ENCODE measurements at places on chromosomes 16 and 17.

DNA sequence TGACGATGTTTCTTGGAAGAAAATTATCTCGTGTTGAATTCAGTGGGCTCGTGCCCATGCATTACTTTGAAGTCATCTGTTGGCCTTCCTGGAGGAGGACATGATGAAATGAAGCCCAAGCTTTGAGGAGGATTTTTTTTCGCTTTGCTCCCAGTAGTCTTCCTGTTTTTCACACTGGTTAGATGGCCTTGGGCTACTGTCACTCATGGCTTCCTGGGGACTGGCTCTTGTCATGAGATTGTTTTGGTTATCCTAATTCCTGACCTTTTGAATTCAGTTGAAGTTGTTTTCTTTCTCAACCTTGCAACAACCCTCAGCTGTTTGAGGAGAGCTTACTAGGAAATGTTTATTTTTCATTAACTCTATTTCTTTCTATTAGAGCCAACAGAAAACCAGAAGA lies 430.7 kb downstream of the HS3ST3B1 start:
- DNase-seq = no peak

DNA sequence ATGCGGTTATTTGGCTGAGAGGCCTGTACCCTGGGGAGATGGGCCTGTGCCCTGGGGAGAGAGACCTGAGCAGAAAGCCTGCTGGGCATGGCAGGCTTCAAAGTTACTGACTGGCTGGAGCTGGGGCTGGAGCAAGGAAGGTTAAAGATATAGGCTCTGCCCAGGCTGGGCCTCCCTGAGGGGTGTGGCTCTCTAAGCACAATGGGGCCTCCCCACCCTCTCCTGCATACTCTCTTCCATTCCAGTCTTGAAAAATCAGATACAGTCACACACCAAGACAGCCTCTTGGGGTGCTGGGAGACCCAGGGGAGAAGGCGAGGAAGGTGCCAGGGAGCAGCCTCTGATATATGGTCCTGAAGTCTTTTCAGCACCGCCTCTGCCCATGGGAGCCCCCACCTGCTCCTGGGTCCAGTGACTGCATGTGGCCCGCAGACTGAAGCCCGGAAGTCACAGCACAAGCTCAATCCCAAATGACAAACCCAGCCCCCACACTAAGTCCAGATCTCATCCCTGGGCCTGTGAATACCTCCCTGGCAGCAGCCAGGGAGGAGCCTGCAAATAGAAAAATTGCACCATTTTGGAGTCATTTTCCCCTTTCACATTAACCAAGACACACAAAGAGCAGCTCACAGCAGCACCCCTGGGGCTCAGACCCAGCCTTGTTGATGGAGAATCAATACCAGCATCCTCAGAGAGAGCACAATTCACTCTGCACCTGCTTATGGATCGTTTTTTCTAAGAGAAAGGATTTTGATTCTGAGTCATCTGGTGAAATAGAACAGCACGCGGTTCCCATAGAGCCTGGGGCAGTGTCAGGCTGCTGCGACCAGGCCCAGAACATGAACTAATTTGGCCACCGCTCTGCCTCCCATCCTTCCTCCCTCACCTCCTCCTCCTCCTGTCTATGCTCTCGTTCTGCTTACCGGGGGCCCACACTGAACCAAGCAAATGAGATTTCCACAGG lies 25.6 kb upstream of the CACNG1 start:
- no peak for DNase-seq

DNA sequence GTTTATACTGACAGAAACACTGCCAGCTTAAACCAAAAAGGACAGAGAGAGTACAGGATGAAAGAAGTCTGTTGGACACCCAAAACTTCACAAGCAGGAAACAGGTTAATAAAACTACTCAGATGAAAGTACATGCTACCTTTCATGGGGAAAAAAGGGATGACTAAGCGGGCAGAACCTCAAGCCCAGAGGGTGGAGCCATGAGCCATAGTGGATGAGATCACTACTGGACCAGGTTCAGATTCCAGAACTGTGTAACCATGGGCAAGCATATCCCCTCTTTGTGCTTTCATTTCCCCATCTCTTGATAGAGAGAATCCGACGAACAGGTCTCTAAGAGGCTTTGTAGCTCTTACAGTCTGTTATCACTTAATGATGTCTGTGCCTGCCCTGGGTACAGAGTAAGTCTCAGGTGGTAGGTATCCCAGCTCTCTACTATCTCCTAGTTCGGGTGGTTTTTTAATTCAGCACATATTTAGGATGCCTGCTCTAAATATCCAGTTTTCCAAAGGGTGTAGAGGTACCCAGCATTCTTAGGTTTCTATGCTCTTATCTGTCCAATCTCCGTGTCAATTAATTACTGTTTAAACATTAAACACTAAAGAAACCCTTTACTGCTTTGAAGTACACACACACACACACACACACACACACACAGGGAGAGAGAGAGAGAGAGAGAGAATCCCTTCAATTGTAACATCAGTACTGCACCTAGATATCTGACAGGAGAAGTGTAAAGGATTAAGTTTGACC lies 206.7 kb downstream of the ZNF423 start:
- DNase-seq = no peak

GRCh38 chr16:86046667-86047270 lies 147.8 kb downstream of the IRF8 start:
- no peak for DNase-seq

DNA sequence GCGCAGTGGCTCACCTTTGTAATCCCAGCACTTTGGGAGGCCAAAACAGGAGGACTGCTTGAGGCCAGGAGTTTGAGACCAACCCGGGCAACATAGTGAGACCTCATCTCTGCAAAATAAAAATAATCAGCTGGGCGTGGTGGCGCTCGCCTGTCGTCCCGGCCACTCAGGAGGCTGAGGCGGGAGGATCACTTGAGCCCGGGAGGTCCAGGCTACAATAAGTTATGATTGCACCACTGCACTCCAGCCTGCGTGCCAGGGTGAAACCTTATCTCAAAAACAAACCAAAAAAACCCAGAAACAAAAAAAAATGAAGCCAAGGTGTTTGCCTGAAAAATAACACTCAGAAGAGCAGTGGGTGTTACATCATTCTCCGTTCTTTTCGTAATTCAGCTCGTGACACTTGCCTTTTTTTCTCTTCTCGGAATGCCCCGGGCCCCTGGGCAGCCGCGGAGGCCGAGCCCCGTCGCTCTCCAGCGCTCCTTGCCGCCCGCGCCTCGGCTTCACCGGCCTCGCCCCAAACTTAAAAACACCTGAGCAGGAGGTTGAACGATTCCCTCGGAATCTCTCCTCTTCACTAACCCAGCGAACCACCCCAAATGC lies 17.0 kb downstream of the PRCD start:
- DNase-seq = no peak

GRCh38 chr16:87706278-87707000 lies 59.3 kb downstream of the KLHDC4 start:
- DNase-seq = no peak

All from NCI-H1694 treated with DMSO at 0.1 percent for 48 hours (cell line).